ENCODE measurements at places on chromosomes 5 and 9.

- no peak for DNase-seq
Measured at GRCh38 chr9:87534036-87534435, 36.4 kb downstream of the DAPK1 start.

DNA sequence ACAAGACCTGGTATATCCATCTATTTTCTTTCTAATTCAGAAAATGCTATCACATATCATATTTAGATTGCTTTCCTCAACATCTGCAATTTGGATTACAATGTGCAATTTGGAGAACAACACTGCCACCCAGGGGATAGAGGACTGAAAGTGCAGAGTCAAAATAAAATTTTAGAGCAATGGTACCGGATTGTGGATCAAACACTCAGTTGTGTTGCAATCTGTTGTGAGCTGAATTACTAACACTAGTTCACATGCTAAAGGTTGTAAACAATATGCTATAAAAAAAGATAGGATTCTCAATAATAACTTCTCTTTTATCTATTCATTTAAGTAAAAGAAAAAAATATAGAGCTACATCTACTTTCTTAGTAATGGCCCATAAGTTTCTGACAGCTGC, 11.9 kb upstream of the SRFBP1 start:
- DNase-seq: no peak

GRCh38 chr9:81605170-81605670, 84.1 kb downstream of the TLE1 start:
- DNase-seq: no peak

DNA sequence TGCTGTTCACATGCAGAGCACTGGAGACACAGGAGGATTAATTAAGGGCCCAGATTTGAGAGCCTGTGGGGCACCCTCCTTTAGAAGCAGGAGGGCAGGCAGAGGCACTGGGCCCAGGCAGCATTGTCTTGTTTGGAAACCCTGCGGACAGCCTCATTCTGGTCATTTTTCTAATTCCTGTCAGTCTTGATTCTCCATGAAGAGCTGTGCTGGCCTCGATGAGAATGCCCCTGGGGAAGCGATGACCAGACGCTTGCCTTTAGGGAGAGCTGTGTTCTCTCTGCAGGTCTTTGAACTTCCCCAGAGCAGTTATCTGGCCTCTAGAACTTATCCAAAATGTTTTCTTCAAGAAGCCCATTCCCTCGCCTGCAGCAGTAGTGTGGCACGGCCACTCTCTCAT, 117.8 kb upstream of the PTCH1 start:
- DNase-seq: no peak

DNA sequence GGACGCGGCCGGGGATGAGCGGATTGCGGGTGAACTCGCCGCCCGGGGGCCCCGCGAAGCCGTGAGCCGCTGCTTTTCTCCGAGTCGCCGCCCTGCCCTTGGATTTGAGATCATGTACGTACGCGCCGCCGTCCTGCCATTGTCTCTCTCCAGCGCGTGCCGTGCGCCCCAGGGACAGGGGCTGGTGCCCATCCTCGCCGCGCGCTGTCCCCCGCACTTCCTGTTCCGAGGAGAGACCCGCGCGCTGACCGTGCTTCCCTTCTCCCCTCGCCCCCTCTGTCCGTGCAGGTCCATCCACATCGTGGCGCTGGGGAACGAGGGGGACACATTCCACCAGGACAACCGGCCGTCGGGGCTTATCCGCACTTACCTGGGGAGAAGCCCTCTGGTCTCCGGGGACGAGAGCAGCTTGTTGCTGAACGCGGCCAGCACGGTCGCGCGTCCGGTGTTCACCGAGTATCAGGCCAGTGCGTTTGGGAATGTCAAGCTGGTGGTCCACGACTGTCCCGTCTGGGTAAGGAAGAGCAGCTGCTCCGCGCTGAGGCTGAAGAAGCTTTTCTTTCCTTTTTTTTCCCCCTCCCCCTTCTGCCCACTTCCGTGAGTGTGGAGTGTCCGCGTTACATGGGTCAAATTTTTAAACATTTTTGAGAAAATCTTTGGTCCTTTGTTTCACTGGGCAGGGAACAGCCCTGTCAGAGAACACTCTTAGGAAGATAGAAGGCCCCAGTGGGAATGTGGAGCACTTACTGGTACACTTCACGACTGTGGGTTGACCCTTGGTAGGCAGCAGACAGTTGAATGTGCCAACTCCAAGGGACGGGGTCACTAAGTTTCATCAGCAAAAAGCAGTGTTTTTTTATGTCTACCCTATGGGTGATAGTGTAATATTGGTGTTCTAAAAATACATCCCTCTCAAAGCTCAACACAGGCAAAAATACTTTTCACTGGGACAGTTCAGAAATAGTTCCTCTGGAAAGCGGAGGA, 727 bp downstream of the RHOBTB3 start:
- no peak for DNase-seq

DNA sequence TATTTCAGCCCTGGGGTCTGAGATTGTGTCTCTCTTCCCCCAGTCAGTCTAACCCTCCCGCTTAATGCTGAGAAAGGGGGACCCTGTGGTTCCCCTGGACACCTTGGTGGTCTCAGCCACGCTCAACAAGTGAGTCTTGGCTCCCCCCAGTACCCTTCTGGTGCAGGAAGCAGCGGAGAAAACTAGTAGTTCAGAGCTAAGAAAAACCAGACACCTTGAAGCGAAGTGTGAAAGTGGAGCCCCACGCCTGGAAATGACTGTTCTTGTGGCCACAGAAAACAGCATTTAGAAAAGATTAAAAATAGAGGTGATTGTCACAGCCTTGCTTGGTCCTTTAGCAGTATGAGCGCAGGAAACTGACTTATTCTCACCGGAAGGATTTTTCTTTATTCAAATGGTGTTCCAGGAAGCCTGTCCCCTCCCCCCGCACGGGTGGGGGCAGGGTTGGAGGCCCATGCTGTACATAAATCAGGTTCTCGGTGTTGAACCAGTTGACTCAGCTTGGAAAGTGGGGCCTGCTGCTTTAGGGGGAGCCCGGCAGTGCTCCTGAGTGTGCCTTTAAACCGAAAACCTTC, 8.1 kb downstream of the ARPC5L start:
- DNase-seq: peak; percentile 75

GRCh38 chr9:135674977-135675376, 11.9 kb downstream of the LCN9 start:
- DNase-seq: no peak
